ENCODE measurements at places on chromosomes 3 and 15. TPM values are rescaled to one million over a fixed set of nuclear protein-coding genes. Genes with fewer than 3 reads are reported as not detected.

Gene HESX1
- total RNA-seq, result not detected

Gene GABRR3
- total RNA-seq, result not detected

Gene SYNPR
- not detected for total RNA-seq

Gene CDV3
- 135 TPM for total RNA-seq

Gene LIPC
- 3.2 TPM for total RNA-seq

Gene CPLX3
- not detected for total RNA-seq
